ENCODE measurements at places on chromosomes 4 and X. TPM values are rescaled to one million over a fixed set of nuclear protein-coding genes. Genes with fewer than 3 reads are reported as not detected.

DNA sequence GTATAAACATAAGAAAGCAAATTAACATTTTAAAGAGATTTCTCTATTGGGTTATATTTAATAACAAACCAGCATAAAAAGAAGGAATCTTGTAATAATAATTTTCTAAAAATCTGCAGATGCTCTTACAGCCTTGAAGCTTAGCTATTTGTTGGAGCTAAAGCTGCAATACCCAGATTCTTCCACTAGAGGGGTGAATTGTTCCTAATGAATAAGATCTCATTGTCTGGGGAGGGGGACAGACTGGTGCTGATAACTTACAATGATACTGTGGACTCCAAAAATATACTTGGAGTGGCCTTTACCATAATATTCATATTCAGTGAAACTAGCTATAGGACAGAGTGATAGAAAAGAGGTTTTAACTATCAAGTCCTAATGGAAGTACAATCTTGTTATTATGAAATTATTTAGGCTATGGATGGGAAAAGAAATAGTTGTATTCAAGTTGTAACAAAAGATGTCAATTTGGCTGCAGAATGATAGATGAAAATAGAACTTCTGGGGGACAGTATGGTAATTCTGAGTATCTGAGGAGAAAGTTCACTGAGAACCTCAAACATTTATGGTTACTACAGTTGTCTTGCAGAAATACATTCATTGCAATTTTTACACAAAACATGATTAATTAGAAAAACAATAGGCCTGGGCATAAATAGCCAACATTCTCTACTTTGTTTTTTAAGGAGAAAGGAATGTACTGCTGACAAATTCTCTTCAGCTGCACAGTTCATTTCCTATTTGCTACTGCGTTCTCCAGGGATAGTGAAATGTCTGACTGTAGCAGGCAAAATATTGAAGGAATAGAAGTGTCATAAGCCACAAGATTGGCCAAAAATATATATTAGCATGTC, 443.3 kb downstream of the GBA3 start:
- no peak for DNase-seq

DNA sequence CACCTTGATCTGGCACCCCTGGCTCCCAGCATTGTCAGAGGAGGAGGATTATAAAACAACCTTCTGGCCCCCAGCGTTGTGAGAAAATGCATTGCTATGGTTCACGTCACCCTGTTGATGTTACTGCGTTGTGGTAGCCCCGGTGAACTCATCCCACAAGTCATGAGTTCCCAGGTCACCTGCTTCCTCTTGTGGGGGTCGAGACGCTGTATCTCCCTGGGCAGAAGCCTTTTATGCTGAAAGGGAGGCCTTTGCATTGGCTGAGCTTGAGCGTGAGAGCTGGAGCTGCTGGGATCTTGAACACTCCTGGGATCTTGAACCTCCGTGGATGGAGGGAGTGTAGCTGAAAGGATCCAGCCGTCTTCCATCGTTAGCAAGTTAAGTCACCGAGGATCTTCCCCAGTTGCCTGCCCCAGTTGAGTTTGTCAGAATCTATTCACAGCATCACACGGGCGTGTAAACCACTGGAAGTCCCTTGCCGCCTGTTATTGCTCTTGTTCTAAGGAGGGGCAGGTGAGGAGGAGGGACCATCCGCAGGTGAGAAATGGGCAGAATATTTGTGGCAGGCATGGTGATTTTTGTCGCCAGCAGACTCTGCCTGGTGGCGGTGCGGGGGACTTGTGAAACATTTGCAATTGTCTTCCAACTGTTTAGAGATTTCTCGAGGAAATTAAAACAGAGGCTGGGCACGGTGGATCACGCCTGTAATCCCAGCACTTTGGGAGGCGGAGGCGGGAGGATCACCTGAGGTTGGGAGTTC, 299.9 kb downstream of the ASMT start:
- no peak for DNase-seq

- no peak for DNase-seq
Observed at GRCh38 chrX:110442635-110443034, 84.0 kb downstream of the RTL9 start.

- DNase-seq = no peak
Observed at GRCh38 chrX:43002526-43003203, 224.7 kb upstream of the PPP1R2C start.

- no peak for DNase-seq
Observed at GRCh38 chr4:26273616-26273980, 47.2 kb upstream of the RBPJ start.

- no peak for DNase-seq
Observed at GRCh38 chrX:115378471-115378870, 89.0 kb downstream of the LUZP4 start.

- no peak for DNase-seq
Observed at GRCh38 chrX:7444967-7445366, 297.0 kb upstream of the PUDP start.

GRCh38 chrX:20042221-20042620, 51.4 kb upstream of the BCLAF3 start:
- DNase-seq = no peak

DNA sequence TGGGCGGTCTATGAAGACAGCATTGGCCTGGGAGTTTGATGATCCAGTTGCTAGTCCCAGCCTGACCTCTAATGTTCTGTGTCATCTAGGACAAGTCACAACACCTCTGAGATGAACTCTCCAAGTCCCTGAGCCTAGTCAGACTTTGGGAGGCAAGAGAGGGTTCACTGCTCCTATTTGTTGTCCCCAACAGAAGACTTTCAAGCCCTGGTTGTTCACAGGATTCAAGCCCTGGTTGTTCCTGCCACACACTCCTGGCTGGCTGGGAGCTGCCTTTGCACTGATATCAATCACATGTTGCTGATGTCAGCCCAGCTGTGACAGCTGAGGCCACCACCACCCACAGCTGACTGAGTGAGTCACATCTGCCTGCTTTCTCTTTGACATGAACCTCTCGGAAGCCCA, 253.2 kb upstream of the RASGEF1B start:
- no peak for DNase-seq

P2RY4 gene
- total RNA-seq = not detected

WDR13 gene
- 97.8 TPM for total RNA-seq

ADAM29 gene
- total RNA-seq = not detected

FOXO4 gene
- total RNA-seq = 23.3 TPM
